ENCODE measurements at places on chromosomes 5 and 9.

- no peak for DNase-seq
Measured at GRCh38 chr9:16516891-16517290, 353.6 kb downstream of the BNC2 start.

- DNase-seq = no peak
Measured at GRCh38 chr5:140996060-140996459, 29.8 kb downstream of the PCDHAC2 start.

- no peak for DNase-seq
Measured at GRCh38 chr5:103758996-103759395, 196.4 kb upstream of the NUDT12 start.

DNA sequence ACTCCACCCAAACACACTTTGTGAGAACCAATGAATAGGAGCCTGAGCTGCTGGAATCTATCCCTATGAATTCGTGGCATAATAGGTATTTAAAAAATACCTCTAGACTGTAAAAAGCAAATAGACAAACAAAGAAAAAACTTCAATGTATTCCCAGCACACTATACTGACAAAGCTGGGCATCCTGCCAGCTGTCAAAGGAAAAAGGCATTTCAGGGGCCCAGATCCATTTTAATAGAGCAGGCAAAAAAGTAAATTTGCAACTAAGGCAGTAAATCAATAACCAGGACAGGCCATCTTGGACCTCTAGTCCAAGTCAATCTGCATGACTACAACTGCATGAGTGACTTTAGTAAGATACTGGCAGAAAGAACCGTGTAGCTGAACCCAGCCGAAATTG, 25.6 kb upstream of the LARP1 start:
- no peak for DNase-seq

DNA sequence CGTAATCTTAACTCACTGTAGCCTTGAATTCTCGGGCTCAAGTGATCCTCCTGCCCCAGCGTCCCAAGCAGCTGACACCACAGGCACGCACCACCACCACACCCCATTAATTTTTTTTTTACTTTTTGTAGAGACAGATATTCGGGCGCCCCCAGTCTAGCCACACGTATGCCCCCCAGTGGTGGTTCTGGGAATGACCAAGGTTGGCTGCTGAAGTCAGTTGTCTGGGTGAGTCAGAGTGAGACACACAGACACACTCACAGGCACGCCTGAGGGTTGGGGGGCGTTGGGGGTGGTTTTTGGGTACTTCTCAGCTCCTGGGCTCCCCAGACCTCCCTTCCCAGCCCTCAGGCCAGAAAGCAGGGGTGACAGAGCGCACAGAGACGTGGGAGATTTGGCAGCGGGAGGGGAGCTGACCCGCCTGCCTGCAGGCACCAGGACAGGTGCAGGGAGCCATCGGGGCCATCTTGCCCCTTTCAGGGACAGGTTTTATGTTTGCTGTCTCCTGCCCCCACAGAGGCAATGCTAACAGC, 4.2 kb upstream of the ENTPD8 start:
- DNase-seq = no peak

DNA sequence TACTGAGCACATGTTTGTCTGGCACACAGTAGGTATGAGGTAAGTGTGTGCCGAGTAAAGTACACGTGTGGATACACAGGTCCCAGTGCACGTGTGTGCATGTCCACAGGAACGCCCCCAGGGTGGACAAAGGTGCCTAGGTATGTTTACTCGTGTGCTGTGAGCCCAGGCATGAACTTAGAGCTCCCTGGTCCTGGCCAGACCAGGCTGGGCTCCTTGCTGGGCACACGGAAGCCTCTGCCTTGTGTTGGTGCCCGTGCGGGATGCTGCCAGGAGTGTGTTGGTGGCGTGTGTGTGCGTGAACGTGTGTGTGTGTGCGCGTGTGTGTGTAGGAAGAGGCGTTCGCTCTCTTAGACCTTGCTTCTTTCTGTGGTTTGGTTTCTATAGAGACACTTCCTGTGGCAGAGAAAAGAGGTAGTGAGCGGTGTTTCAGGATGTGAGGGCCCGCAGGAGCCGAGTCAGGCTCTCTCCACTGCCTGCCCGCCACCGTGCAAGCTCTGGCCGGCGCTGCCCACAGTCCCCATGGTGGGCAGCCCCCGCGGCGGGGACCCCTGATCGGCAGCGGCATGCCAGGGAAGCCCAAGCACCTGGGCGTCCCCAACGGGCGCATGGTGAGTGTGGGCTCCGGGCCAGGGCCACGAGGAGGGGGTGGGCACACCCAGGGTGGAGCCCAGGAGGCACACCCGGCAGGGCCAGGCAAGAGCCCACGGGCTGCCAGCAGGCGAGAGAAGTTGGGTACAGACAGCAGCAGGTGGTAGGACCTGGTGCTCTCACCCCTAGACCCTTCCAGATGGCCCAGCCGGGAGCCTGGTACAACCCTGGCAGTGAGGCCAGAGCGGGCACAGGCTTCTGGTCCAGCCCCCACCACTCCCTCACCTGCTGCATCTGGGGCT, at the start of gene RGS14:
Gene RGS14 (plus strand): TSS at position 466 of the 893 bp plus-strand sequence. CDS start 101 bp downstream, at position 567.
- DNase-seq = no peak

DNA sequence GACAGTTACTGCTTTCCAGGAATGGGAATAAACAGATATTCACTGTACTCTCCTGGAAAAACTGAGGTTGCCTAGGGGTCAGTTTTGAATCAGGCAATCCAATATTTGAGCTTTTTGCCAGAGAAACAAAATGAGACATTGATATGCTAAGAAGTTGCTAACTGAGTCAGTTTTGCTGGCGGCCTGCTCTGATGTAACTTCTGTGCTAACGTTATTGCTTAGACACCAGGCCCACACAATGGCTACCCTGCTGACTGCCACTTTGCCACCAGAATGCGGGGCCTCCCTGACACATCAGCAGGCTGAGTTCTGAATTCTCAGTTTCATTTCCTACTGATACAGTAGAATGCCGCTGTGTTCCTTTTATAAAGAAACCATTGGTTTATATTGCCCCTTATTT, 18.2 kb upstream of the ZNF618 start:
- no peak for DNase-seq

DNA sequence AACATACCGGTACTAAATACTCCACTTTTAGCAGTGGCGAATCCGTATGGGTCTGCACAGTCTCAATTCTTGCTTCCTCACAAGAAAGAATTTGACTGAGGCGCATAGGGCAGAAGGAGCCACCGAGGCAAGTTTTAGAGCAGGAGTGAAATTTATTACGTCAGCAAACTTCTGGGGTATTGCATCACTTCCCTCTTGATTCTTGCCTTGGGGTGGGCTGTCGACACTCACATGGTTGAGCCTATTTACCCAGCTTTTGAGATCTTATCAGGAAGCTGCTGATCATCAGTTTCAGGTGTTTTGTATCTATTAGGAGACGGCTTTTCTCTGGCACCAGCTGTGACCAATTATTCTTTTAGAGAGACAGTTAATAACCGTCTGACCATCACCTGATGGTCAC, 111.5 kb upstream of the CCNH start:
- DNase-seq = no peak

- no peak for DNase-seq
Measured at GRCh38 chr5:139273322-139273571, 20.3 kb upstream of the MATR3 start.

DNA sequence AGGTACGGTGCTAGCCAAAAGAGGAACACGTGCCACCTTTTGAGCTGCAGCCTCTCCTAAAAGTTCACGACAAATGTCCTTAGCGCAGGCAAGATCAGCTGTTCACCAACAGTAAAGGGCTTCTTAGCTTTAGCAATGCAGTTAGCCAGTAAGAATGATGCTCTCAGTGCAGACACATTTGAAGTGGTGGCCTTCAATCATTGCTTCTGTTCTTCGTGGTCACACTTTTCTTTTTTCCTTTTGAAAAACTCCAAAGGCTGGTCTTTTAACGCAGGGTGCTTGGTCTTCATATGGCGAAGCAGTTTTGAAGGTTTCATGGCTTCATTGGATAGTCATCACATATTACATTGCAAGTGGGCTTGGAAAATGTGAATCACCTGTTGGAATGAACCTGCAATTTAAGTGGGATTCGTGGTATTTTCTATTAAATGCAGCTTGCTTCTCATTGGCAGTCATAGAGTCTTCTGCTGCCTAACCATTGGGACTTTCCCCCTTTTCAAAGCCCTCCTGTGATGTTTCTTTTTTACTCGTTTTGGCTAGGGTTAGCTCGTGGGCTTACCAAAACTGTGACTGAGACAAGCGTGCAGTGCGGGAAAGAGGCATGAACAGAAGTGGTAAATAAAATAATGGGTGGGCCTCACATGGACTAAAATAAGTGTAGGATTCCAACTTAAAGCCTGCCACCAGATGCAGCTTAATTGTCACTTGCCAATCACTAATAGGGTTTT, 100.9 kb downstream of the MRPL36 start:
- DNase-seq = no peak

DNA sequence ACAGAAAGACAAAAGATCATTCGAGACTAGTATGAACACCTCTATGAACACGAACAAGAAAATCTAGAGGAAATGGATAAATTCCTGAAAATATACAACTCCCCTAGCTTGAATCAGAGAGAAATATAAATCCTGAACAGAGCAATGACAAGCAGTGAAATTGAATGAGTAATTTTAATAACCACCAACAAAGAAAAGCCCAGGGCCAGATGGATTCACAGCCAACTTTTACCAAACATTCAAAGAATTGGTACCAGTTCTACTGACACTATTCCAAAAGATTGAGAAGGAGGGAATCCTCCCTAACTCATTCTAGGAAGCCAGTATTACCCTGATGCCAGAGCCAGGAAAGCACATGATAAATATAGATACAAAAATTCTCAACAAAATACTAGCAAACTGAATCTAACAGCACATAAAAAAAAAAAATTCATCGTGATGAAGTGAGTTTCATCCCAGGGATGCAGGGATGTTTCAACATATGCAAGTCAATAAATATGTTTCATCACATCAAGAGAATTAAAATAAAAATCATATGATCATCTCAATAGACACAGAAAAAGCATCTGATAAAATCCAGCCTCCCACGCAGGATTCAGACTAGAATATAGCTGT, 25.2 kb upstream of the PTGER4 start:
- DNase-seq = no peak

DNA sequence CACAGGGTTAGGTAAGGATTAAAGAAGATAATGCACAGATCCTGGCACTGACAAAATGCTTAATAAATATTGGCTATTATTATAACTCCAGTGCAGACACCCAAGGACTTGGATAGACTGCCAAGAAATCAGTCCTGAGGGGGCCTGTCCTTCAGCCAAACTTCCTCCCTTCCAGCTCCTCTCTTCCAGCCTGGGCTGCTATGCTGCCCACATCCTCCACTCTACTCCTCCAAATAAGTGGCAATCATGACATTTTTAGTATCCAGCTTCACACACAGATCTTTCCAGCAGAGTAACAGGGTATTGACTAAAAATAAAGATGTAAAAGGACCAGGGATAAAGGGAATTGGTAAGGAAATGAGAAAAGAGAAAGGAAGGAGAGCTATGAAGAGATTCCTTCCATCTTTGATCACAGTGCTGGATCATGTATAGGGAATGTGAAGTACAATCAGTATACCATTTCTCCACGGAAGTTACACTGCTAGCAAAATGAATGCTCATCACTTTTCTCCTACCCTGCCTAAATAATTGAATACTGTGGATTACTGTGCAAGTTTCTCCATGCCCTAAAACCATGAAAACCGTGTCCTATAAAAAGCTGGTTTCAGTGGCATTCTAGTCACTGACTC, 136.0 kb upstream of the OSMR start:
- no peak for DNase-seq

DNA sequence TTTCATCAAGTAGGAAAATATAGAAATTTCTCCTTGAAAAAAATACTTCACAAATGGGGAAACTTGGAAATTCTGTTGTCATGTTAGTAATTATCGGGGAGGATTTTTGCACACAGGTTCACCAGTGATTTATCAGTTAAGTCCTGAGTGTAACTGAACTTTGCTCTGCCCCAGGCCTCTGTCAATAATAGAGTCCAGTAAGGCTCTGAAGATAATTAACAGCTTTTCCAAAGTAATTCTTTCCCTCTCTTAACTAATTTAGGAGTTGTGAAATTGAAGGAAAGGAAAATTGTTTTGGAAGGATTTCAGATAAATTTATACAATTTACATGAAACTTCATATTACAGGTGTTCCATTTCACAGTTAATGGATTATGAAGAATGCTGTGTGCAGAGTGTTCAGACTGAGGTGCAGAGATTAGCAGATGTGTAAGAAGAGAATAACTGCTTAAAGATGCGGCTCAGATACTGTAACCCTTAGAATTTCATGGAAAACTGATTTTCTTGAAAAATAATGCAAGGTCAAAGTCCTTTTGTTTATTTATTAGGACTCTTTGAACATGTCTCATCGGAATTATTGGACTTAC, 2.9 kb upstream of the AGXT2 start:
- no peak for DNase-seq
